ENCODE measurements at places on chromosomes 2 and 18.

DNA sequence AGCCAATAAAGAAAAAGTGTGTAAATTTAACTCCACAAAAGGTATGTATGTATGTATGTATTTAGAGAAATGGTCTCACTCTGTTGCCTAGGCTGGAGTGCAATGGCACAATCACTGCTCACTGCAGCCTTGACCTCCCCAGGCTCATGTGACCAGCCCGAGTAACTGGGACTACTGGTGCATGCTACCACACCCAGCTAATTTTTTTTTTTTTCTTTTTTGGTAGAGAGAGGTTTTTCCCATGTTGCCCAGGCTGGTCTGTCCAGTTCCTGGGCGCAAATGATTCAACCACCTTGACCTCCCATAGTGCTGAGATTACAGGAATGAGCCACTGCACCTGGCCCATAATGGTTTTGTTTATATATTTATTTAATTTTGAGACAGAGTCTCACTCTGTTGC lies 67.1 kb downstream of the CERKL start:
- no peak for DNase-seq

DNA sequence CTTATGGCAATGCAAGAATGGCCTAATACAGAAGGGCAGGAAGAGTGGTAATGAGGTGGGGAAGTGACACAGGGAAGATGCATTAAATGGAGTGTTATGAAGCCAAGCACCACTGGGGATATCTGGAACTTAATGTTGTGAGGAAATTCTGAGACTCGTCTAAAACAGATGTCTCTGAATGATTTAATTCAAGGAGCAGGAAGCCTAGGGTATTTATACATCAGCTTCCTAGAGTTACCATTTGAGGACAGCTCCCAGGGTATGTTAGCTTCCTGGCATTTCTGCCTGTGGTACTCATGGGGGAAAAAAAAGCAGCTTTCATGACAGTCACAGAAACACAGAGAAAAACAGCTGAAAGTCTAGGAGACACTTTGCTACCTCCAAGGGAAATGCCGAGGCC lies 989.5 kb downstream of the CBLN2 start:
- DNase-seq: no peak

DNA sequence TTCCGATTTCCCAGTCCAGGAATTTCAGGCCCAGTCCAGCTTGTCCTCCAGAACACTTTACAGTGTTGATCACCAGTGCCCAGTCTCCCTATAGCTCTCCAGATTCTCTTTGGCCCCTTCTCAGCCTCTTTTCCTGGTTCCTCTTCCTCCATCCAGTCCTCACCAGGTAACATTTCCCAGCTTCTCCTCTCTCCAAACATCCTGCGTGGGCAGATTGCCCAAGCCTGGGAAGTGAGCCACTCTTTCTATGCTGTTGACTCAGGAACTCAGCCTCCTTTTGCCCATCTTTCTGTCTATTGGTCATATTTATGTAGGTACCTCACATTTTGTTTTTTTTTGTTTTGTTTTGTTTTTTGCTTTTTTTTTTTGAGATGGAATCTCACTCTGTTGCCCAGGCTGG lies 109.4 kb downstream of the LYPD1 start:
- no peak for DNase-seq

GRCh38 chr2:191968120-191968519 lies 121.2 kb upstream of the CAVIN2 start:
- DNase-seq: no peak
